ENCODE measurements at places on chromosomes 7 and 10. TPM values are rescaled to one million over a fixed set of nuclear protein-coding genes. Genes with fewer than 3 reads are reported as not detected.

Gene PDK4
- 99.4 TPM for total RNA-seq

Gene MSS51
- total RNA-seq = 6.1 TPM

Gene GCK
- total RNA-seq = not detected

Gene GIMAP5
- 25.2 TPM for total RNA-seq

Gene BLNK
- total RNA-seq = 27.4 TPM

Gene RBP3
- not detected for total RNA-seq

Gene ATOH7
- total RNA-seq = not detected

Gene MNX1
- 80.2 TPM for total RNA-seq

Gene UCN3
- not detected for total RNA-seq

Gene DUS4L
- not detected for total RNA-seq

- DNase-seq = no peak
These were observed 23.2 kb downstream of the UPF2 start for GRCh38 chr10:12019283-12019971.

GRCh38 chr10:100829097-100829870, 83.5 kb upstream of the SLF2 start:
- DNase-seq = no peak

GRCh38 chr7:27453702-27454405, 208.8 kb downstream of the HIBADH start:
- DNase-seq = no peak

DNA sequence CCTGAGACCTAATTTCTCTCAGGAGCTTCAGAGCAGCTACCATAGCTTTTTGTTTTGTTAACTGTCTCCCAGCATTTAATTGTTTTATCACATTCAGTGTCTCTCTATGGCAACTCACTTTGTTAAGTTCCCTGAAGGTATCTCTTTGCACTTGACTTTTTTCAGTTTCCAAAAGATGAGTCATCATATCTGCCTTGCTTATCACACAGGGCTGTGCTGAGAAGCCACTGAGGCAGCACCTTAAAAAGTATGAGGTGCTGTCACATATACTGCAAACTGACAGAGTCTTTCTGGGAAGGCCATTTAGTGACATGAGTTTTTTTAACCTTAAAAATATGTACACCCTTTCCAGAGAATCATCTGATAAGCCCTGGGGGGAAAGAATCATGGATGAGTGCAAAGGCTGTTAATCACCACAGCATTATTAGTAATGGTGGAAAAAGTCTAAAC, 56.8 kb downstream of the PPP1R3C start:
- DNase-seq = no peak

DNA sequence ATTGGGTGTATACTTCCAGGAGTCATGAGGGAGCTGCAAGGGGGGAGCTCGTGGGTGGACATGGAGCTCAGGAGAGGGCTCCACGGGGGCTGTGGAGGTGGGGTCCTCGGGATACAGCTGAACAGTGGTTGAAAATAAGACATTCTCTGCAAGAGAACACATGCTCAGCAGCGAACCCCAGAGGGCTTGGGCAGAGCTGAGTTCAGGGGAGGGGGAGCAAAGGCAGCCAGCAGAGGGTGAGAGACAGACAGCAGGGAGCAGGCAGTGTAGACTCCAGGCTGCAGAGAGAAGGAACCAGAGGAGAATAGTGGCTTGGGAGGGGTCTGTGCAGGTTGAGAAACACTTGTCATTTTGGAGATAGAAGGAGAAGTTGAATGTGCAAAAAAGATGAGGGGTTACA, 73.0 kb upstream of the LRRC18 start:
- no peak for DNase-seq

DNA sequence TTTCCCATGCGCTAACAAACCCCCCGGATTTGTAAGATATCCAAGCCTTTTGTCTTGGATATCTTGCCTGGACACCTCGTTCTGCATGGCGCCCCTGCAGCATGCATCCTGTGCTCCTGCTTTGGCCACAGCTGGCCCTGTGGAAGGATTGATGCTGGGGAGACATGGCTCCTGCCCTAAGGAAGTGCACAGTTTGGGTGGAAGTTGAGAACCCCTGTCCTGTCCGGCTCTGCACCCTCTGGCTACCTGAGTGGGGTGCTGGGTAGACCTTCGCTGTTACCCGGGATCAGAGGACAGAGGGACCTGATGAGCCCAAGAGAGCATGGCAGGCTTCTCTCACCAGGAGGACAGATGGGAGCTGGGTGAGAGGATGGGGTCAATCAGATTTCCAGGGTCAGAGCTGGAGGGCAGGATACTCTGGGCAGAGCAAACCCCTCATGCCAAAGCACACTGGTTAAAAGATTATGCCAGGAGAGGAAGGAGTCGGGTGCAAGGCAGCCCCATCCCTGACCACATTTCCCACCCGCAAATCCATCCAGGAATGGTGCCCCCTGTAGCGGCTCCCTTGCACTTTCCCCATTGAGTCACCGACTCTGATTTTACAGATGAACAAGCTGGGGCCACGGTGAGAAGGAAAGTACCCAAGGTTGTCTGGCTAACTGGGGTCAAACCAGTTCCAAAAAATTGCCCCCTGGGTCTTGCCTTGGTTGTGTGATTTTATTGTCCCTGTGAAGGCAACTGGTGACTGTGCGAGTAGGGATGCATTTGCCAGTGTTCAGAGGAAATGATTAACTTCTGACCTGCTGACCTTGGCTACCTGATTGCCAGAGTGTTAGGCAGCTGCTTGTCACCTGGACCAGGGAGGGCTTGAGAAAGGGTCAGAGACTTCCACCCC, 290.1 kb upstream of the ZMIZ1 start:
- no peak for DNase-seq

- no peak for DNase-seq
These were observed 217.0 kb downstream of the CREB5 start for GRCh38 chr7:28629216-28629842.

- no peak for DNase-seq
These were observed 3.2 kb upstream of the DUSP5 start for GRCh38 chr10:110494532-110494931.

DNA sequence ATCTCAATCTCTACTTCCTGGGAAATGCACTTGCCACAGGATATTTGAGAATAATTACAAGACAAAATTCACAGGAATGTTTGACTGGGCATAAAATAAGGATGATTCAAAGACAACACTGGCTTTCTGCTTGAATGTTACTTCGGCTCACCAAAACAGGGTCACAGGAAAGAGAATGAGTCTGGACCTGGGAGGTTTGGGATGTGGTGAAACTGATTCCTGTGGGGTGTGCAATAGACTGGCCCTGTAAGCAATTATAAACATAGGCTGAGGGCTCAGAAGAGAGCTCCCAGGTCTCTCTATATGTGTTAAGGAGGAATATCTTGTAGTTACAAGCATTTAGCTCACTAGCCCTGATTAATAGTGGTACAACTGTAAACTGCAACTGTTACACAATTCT, 613.9 kb upstream of the CELF2 start:
- DNase-seq = no peak

DNA sequence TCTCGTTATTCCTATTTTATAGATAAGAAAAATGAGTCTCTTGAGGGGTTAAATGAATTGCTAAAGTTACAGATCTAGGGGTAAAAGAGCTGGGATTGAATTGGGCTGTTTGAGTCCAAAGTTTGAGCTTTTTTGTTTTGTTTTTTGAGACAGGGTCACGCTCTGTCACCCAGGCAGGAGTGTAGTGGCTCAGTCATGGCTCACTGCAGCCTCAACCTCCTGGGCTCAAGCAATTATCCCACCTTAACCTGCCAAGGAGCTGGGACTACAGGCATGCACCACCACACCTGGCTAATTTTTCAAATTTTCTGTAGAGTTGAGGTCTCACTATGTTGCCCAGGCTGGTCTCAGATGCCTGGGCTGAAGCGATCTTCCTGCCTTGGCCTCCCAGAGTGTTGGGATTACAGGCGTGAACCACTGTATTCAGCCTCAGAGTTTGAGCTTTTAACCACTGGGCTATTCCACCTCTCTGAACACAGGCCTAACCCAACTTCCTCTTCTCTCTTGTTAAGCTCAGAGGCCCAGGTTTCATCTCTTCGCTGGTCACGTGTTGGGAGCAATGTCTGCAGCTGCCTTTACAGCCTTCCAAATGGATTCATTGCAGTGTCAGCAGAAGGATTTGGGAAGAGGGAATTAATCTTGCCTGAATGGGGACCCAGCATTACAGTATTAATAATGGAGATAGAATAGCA, 8.0 kb downstream of the SUFU start:
- DNase-seq = peak; percentile 37

GRCh38 chr10:62831346-62831745, 15.2 kb upstream of the EGR2 start:
- DNase-seq = no peak

DNA sequence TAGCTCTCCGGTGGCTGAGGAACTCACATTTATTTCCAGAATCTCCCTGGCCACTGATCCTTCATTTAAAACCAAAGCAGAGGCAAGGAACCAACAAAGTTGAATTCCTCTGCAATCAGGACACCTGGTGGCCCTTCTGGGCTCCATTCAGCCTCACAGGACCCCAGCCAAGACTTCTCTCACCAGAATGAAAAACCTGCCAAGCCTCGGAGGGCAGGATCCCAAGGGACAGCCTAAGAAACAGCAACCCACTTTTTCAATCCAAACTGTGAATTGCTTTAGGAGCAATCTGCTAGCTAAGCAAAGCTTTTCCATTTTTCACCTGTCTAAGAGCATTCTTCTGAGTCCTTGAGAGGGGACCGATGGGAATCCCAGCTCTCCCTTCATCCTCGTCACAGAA, 34.6 kb downstream of the OAT start:
- DNase-seq = peak; percentile 21

DNA sequence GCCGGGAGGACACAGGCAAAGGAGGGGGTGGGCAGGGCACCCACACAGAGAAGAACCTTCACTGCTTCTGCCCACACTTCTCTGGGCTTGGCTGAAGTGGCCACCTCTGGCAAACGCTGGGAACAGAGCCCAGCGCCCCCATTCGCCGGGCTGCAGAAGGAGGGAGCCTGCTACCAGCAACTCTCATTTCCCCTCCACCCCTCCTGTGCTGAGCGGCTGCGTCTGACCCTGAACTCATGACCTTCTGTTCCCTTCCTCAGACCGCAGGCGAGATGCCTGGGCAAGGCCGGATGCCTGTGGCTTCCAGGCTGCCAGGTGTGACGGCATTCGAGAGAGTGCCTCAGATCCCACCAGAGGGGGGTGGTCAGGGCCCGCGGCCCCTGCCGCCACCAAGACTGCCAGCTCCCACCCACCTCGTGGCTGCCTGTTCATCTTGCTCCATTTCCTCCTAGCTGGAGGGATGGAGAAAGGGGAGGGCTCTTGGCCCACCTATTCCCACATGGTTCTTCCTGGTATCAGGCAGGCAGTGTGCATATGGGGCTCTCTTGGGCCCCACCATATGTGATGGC, 19.8 kb downstream of the DNAJB12 start:
- DNase-seq = peak; percentile 85

DNA sequence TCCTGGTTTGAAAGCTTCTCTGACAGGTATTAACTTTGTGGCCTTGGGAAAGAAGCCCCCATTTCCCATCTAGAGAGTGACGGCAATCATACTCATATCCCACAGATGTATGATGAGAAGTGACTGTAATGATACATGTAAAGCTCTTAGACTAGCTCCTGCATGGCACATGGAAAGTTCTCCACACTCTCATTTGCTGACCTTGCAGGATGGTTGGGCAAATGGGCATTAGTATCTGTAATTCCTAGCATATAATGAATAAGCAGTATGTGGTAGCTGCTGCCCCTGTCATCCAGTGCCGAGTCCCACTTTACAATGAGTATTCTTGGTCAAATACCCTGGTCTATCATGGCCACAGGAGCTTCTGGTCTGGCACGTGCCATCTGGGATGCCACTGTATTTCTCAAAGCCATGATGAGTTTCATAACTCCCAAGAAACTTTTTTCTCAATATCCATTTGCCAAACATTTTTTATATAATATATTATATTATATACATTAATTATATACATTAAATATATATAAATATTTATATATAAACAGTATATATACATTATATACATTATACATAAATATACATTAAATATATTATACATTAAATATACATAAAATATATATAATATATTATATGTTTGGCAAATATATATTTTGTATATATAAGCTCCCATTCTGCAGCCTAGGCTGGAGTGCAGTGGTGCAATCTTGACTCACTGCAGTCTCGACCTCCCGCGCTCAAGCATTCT, 106.5 kb upstream of the FZD1 start:
- no peak for DNase-seq

GRCh38 chr7:34330308-34330707, 327.7 kb upstream of the NPSR1 start:
- DNase-seq = no peak

- peak; percentile 68 for DNase-seq
These were observed 18.7 kb downstream of the SRRM3 start for GRCh38 chr7:76220185-76221057.

- no peak for DNase-seq
These were observed 15.1 kb downstream of the CACNB2 start for GRCh38 chr10:18155321-18155720.

DNA sequence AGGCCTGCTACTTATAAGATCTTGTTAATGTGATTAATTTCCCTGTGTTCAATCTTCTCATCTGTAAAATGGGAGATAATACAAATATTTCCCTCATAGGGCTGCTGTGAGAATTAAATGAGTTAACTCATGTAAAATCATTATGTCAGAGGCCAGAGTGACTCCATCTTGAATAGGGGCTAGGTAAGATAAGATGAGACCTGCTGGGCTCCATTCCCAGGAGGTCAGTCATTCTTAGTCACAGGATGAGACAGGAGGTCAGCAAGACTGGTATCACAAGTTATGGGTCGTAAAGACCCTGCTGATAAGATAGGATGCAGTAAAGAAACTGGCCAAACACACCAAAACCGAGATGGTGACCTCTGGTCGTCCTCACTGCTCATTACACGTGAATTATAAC, 200.7 kb downstream of the CYP26A1 start:
- no peak for DNase-seq

DNA sequence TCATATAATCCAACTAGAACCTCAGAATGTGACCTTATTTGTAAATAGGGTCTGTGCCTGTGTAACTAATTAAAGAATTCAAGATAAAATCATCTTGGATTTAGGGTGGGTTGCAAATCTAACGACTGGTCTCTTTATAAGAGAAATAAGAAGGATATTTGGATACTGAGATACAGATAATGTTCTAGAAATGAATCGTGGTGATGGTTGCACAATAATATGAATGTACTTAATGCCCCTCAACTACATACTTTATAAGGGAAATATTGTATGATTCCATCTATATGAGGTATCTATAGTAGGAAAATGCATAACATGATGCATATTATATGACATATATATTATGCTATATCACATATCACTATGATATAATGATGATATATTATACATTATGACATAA, 265.7 kb downstream of the SEMA3D start:
- no peak for DNase-seq

GRCh38 chr10:22779331-22780019, 65.1 kb upstream of the PIP4K2A start:
- no peak for DNase-seq

GRCh38 chr10:96208271-96208670, 63.1 kb downstream of the BLNK start:
- no peak for DNase-seq

DNA sequence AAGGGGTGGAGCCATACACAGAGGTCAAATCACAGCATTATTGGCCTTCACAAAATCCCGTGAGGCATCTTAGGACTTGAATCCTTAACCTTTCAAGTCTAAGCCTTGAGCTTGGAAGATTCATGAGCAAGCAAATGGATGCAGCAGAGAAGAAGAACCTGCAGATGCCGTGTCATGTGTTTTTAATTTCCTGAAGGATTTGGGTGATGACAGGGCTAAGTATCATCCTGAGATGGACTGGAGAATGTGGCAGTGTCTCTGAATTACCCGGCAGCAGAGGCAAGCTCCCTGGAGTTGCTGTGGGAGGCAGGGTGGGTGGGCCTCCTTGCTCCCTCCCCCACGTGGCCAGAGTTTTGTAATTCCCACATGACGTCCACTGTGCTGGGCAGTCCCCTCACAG, 50.8 kb downstream of the GCC1 start:
- DNase-seq = no peak

- no peak for DNase-seq
These were observed 417.9 kb upstream of the KLF6 start for GRCh38 chr10:4202938-4203337.
